Activated naive CD8-positive, alpha-beta T cell treated with anti-CD3 and anti-CD28 coated beads, Interleukin-2, amount 50 U/mL, for 16 hours (primary cell): ENCODE measurements at places on chromosomes 1 and 21.

DNA sequence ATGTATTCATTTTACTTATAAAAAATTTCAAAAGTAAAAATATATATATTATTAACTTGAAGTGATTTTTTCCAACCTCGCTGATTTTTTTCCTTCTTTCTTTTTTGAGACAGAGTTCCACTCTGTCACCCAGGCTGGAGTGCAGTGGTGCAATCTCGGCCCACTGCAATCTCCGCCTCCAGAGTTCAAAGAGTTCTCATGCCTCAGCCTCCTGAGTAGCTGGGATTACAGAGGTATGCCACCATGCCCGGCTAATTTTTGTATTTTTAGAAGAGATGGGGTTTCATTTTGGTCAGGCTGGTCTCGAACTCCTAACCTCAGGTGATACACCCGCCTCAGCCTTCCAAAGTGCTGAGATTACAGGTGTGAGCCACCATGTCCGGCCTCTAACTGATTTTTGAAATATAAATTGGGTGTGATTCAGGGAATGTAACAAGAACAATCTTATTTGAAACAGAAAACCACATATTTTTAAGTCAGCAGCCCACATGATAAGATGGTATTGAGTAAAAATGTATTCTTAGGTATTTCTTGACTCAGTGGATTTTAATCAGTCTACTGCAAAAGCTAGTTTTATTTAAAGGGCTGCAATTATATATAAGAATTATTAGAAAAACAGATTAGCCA lies 30.0 kb downstream of the ZBTB8B start:
- no peak for DNase-seq

GRCh38 chr1:54559111-54559548 lies 11.1 kb downstream of the ACOT11 start:
- no peak for DNase-seq

DNA sequence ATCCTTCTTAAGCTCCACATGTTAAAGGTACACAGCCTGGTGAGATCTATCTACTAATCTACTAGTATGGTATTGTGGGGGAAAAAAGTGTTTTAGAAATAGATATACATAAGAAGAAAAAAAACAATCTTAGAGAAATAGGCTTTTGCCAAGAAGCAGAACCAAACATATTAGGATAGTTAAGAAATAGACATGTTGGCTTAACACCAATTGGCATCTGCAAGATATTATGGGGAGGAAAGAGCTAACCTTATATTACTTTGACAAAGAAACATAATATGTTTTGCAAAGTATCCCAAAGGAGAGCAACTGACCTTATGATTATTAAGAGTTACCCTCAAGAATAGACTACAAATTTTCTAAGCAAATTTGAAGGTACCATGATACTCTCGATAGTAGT lies 202.9 kb downstream of the BRINP3 start:
- DNase-seq: no peak

DNA sequence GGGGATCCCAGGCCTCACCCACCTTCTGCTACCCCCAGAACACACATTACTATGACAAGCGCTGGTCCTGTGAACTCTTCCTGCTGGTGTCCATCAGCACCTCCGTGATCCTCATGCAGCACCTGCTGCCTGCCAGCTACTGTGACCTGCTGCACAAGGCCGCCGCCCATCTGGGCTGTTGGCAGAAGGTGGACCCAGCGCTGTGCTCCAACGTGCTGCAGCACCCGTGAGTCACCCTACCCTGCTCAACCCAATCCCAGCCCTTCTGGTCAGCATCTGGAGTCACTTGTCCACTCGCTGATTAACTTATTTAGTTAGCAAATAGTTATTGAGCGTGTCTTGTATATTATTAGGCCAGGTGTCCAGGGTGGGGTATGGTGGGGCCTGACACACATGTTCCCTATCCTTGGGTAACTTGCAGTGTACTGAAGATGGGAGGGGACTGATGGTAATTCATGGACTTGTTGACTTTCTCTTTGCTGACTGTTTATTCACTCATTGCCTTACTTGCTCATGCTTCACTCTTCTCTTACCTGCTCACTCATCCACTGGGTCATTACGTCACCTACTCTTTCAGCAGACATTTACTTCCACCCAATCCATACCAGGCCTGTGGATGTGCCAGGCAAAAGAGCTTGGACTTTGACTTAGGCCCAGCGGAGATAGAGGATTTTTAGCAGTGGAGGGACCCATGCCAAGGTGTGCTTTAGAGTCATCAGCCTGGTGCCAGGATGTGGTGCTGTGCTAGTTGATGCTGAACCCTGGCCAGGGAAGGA lies 12.9 kb upstream of the KPNA6 start:
- no peak for DNase-seq

DNA sequence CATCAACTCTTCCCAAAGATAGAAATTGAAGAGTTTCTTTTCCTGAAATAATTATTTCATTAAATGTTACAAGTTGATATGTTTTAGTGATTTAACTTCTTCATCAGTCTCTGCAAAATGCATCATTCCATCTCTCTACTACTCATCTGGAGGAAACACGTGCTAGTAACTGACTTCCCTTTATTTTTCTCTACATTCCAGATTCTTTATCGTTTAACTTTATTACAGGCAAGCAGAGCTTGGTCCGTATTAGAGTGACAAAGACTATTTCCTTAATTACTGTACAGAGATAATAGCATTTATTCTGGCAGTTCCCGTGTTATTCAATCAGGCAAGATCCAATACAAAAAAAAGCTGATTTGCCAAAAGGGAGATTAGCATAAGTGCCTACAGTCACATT lies 88.6 kb downstream of the TM2D1 start:
- no peak for DNase-seq

- no peak for DNase-seq
These were observed 35.4 kb upstream of the FGGY start for GRCh38 chr1:59261537-59261936.

DNA sequence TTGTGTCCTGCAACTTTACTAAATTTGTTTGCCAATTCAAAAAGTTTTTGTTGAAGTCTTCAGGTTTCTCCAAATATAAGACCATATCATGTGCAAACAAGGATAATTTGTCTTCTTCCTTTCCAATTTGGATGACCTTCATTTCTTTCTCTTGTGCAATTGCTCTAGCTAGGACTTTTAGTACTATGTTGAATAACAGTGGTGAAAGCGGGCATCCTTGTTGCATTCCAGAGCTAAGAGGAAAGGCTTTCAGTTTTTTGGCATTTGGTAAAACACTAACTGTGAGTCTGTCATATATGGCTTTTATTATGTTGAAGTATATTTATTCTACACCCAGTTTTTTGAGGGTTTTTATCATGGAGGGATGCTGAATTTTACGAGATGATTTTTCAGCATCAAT lies 630.0 kb upstream of the ADGRL2 start:
- DNase-seq: no peak

DNA sequence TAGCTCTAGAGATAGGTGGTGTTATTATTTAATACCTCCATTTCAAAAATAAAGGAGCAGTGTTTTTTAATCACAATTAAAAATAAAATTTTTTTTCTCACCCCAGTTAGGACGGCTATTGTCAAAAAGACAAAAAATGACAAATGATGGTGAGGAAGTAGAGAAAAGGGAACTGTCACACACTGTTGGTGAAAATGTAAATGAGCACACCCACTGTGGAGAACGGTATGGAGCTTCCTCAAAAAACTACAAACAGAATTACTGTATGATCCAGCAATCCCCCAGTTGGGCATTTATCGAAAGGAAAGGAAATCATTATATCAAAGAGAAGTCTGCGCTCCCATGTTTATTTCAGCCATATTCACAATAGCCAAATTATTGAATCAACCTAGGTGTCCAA lies 148.7 kb upstream of the NR5A2 start:
- no peak for DNase-seq

GRCh38 chr21:27805696-27806095 lies 838.8 kb upstream of the ADAMTS5 start:
- DNase-seq: no peak

DNA sequence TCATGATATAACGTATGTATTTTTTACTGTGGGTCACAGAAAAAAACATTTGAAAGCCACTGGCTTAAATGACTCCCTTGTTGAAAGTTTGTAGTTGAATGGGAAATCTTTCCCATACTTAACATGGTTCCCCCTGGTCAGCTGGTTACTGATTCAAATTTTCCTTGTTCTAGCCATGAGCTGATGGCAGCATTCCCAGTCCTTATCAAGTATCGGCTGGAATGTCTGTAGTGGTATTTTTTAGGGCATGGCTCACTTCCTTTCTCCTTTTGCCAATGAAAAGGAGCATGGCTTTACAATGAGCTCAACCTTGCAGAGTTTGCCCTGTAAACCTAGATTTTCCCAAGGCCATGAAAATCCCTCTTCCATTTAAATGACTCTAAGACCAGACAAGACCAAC lies 55.7 kb downstream of the GIPC2 start:
- no peak for DNase-seq

- DNase-seq: no peak
These were observed at the start of gene PDC for GRCh38 chr1:186461014-186461413. Gene PDC, minus strand, starts transcription at chr1:186461114. Its CDS starts 11,655 bp downstream, at chr1:186449459.

DNA sequence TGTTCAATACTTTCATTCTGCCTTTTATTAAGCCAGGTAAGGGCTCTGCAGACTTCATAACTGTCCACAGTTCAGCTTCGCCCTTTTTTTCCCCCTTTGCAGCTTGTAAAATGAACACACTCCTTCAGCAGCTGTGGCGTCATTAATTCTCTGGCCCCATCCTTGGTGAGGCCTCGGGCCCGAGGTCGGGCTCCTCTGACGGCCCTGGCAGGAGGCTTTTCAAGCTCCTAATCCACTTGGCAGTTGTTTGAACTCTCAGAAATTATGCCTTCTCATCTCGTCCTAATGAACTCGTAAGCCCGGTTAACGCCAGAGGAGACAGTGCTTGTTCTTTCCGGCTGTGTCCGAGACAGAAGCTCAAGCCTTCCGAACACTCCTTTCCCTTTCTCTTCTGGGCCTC lies 18.1 kb upstream of the EPHA8 start:
- DNase-seq: no peak

DNA sequence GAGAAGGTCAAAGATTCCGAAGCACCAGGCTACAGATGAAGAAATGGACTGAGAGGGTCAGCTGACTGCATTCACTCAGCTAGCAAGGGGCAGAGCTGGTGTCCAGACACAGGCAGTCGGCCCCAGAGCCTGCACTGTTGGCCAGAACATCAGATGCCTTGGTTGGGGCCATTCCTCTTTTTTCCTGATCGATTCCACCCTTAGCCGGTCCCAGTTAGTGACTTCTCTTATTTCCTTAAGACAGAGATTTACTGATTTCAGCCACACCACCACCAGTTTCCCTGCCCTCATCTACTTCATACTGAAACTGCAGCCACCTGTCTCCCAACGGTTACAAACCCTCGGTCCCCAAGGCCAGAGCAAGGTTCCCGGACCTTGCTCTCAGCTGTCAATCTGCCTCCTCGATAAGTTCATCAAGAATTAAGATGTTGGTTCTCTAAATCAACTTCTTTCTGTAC lies 11.5 kb downstream of the CD58 start:
- DNase-seq: no peak

GRCh38 chr1:160078512-160079195 lies 2.7 kb upstream of the KCNJ9 start:
- no peak for DNase-seq

DNA sequence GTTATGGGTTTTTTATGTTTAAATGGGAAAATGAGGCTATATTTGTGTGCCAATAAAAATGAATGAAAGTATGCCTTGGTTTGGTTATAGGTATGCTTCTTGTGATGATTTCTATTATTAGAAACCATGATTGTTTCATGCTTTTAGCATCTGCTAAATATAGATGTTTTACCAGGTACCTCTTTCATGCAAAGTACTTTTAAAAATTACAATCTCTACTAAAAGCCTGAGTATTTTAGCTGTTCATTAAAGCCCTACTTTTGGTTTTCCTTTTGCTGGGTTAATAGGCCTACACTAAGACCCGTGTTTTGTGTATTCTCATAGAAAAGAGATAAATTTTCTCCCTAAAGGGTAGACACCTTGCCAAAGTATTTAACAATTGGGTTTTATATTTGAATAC lies 32.0 kb downstream of the MTF2 start:
- no peak for DNase-seq

- no peak for DNase-seq
These were observed 284.1 kb downstream of the BACH1 start for GRCh38 chr21:29582855-29583254.

GRCh38 chr1:96825950-96826576 lies 104.5 kb downstream of the PTBP2 start:
- no peak for DNase-seq

DNA sequence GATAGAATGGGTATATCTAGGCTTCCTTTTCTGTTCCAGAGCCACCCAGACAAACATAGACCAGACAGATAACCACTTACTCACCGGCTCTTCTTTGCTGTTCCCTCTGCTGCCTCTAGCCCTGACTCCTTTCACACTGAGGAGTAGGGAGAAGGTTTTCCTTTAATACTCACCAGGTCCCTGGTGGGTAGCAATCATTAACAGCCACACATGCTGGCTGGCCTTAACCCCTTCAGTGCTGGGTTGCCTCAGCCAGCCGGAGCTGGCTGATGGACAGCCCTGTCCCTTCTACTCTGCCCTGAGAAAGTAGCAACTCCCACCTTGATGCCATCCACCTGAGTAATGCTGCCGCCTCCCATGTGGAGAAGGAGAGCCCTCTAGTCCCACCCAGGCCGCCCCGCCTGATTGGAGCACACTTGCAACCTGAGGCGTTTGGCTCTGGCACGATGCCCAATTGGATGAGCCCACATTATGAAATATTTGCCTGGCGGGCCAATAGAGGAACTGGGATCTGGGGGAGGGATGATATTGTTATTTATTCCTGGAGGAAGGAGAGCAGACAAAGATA lies 71.6 kb downstream of the PLEKHA6 start:
- no peak for DNase-seq

GRCh38 chr1:66211521-66211920 lies 322.4 kb upstream of the SGIP1 start:
- no peak for DNase-seq

- DNase-seq: no peak
These were observed 616.8 kb downstream of the RWDD3 start for GRCh38 chr1:95850763-95851162.

DNA sequence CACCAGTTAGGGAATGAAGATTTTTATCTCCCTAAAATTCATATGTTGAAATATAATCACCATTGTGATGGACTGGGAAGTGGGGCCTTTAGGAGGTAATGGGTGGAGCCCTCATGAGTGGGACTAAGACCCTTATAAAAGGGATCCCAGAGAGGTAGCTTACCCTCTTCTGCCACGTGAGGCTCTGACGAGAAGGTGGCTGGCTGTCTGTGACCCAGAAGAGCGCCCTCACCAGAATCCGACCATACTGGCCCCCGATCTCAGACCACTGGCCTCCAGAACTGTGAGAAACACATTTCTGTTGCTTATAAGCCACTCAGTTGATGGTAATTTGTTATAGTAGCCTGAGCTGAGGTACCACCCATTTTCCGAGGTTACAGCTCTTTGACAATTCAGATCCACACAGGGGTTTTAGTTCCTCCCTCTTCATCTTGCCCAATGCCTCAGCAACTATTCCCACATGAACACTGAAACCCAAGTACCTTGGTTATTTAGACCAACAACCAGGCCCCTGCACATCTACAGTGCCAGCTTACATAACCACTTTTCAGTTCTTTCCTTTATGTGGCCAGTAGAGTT lies 27.6 kb upstream of the HUNK start:
- DNase-seq: no peak
